ENCODE measurements at places on chromosomes 7 and 10. TPM values are rescaled to one million over a fixed set of nuclear protein-coding genes. Genes with fewer than 3 reads are reported as not detected.

GRCh38 chr10:47371629-47372485 is 12.2 kb downstream of the ZNF488 start:
- no peak for DNase-seq

GRCh38 chr10:112139176-112139575 is 44.4 kb downstream of the GPAM start:
- DNase-seq, result no peak

DNA sequence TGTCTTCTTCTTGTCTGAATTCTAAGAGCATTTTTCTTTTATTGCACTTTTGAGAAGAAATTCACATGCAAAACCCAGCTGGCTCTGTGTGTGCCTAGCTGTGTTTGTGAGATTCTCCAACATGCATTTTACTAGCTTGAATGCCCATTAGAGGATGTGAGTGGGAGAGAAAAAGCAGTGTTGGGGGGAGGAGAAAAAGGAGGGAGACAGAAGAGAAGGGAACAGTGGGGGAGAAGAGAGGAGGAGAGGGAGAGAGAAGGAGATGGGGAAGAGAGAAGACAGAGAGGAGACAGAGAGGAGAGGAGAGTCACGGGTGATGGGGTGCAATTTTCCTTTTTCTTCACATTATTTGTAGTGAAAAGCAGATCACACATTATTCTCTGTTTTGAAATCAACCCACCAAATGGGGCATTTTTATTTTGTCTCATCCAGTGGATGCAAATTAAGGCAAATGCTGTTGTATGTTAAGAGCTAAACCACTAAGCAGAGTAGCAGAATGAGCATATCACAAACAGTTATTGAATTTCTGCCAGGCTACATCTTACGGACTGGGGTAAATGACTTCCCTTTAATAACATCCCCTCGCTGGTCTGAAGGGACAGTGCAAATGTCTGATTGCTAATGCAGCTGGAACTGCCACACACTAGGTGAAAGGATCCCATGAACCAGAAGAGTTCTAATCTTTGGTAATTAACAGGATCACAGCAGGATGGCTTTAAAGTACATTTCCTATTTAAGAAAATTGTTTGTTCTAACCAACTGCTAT is 849 bp downstream of the LRRN3 start:
- DNase-seq, result no peak

DNA sequence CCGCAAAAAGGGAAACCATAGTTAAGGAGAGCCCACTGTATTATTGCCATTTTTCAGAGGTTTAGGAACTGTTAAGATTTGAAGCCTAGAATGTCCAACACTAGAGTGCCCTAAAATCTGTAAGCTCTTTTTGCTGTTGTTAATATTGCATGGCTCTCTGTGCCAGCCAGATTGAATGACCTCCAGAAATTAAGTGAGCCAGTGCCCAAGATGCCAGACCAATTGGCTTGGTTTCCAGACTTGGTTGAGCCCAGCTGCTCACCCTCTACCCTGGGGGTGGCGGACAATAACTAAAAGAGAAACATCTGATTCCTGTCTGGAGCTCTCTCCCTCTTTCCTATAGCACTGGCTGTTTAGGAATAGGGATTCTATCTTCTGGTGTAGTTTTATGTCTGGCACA is 340.1 kb downstream of the PHF14 start:
- no peak for DNase-seq

DNA sequence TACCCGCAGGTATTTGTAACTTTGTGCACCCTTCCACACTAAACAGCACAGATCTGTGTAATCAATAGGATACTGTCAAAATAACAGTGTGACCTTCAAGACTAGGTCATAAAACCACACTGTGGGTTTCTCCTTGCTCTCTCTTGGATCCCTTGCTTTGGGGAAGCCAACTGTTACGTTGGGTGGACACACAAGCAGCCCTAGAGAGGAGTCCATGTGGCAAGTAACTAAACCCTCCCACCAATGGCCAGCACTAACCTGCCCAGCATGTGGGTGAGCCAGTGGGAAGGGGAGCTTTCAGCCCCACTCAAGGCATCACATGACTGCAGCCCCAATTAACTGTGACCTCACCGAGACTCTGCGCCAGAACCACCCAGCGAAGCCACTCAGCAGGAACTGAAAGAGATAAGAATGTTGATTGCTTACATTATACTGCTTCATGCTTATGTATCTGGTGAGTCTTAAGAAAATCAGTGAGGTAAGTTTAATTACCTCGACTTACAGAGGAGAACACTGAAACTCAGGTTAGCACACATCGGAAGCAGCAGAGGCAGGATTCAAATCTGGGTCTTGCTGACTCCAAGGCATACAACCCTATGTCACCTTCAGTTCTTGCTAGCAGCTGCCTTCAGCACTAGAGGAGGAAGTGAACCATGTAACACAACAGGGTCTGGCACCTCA is 9.4 kb upstream of the ZC3HAV1 start:
- DNase-seq, result peak; percentile 75

Gene VWA2
- total RNA-seq, result not detected

DNA sequence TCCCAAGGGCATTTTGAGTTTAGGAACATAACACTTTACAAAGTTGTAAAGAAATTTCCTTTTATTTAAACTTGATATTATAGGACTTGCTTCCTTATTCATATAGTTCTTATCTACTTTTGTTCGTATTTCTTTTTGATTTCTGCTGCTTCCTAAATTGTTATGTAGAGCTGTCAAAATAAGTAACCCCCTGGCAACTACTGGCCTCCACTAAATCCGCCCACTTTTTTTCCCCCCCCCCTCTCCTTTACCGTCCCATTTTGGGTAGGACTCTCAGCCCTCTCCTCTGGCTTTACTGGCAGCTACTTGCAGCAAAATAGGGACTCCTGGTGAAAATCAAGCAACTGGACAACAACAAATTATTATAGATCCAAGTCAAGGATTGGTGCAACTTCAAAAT is 1.1 kb downstream of the SP4 start:
- DNase-seq, result no peak

DNA sequence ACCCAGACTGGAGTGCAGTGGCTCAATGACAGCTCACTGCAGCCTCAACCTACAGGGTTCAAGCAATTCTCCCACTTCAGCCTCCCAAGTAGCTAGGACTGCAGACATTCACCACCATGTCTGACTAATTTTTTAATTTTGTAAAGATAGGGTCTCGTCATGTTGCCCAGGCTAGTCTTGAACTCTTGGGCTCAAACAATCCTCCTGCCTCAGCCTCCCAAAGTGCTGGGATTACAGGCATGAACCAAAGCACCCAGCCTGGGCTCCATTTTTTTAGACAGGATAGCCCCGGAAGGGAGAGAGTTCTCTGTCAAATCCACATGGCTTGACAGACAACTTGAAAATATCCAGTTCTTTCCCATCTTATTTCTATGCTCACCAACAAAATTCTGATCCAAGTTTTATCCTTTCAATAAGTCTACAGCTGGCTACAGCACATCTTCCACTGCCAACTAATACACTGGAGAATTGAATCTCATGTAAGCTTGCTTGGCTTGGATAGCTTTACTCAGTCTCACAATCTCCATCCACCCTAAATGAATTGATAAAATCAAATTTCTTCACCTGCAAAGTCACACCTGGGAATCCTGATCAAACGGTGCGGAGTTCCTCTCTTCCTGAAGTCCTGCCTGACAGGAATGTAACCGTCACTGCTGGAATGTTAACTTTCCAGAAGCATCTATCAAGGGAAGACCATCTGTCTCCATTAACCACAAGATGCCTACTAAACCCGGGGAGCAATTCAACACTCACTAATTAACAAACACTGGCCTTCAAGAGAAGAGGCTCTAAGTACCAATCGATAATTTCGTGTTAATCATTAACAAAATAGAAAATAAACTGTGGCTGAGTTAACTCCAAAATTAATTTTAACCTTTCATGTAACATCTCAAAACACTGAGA is 239.7 kb upstream of the MKLN1 start:
- no peak for DNase-seq

Gene KEL
- 0.21 TPM for total RNA-seq

- DNase-seq, result no peak
Observed at GRCh38 chr7:114657279-114657678, 242.7 kb downstream of the FOXP2 start.

GRCh38 chr10:103598654-103599115 is 105.2 kb downstream of the NEURL1 start:
- peak; percentile 84 for DNase-seq

DNA sequence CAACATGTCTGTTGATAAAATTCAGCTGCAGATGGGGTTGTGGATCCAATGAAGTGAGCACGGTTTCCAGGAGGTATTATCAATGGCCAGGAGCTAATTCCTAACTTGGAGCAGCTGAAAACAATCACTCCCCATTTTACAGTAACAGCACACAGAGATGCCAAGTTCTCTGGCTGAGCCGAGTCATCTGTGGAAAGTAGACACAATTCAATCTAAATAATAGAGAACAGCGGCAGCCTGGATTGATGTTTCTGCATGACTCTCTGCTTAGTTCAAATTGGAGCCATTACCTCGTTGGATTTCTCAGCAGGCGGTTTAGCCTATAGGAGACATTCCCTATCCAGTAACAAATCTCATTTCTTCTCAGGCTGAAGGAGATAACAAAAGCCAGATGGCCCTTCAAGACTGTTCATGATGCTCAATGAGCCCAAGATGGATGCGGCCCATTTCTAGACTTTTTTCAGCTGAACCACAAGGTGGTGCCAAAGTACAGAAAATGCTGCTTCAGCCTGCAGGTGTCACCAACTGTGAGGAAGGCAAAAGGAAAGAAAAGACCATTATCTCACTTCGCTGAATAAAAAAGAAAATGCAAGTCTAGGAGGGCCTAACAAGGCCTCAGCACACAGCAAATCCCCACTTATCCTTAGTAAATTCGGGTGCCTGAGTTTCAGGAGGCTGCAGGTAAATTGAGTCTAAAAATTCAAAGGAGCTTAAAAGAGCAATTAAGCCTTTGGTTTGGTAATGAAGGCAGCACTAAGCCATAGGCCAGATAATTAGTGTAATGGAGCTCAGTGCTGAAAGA is 83.7 kb downstream of the SLC16A9 start:
- peak; percentile 75 for DNase-seq

GRCh38 chr7:150435390-150436073 is 14.9 kb upstream of the GIMAP8 start:
- no peak for DNase-seq

DNA sequence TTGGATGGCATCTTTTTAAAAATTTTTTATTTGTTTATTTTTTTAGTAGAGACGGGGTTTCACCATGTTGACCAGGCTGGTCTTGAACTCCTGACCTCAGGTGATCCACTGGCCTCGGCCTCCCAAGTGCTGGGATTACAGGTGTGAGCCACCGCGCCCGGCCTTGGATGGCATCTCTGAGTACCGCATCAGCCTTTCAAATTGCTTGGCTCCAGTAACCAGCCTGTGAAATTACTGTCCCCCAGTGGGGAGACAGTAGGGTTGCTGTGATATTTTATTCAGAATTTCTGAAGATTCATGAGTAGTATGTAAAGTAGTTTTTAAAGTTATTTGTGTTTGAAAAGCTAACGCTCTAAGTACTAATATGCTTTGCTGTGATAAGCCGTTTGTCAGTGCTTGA is 1.2 kb downstream of the NUB1 start:
- no peak for DNase-seq

GRCh38 chr10:61923210-61923949 is 21.9 kb downstream of the ARID5B start:
- peak; percentile 19 for DNase-seq

- DNase-seq, result no peak
Observed at GRCh38 chr10:27646604-27647175, 98.9 kb downstream of the MKX start.

GRCh38 chr10:90947030-90947960 is 26.4 kb upstream of the ANKRD1 start:
- DNase-seq, result no peak

Gene PRR15
- 1.2 TPM for total RNA-seq
